ENCODE measurements at places on chromosomes 16 and 17. TPM values are rescaled to one million over a fixed set of nuclear protein-coding genes. Genes with fewer than 3 reads are reported as not detected.

ARL17B gene
- total RNA-seq = 49.1 TPM

CSH1 gene
- not detected for total RNA-seq

PRSS36 gene
- total RNA-seq = 0.69 TPM

SLC16A6 gene
- 5.8 TPM for total RNA-seq

RUNDC3A gene
- total RNA-seq = not detected

PERCC1 gene
- 3.4 TPM for total RNA-seq

VAC14 gene
- total RNA-seq = 47.1 TPM
